ENCODE measurements at places on chromosomes 6 and 20.

DNA sequence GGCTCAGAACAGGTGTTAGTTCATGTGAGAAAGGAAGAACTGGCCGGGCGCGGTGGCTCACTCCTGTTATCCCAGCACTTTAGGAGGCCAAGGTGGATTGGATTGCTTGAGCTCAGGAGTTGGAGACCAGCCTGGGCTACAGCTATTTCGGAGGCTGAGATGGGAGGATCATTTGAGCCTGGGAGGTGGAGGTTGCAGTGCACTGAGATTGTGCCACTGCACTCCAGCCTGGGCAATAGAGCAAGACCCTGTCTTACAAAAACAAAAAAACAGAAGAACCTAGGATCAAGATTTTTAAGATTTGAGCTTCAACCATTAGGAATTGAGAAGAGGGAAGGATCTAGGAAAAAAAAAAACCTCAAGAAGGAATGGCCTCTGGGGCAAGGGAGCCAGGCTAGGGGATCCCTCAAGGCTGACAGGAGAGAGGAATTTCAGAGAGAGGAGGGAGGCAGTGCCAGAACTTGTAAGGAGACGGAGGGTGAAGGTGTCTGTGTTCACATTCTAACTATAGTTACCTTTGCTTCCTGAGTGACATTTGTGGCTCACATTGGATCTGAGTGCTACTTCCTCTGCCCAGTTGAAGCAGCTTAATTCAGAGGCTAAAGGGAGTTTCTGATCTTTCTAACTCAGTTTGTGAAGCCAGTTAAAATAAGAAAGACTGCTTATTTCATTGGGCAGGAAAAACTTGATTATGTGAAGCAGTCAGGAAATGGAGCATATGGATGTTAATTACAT lies 26.1 kb downstream of the CHMP4B start:
- DNase-seq, result no peak

DNA sequence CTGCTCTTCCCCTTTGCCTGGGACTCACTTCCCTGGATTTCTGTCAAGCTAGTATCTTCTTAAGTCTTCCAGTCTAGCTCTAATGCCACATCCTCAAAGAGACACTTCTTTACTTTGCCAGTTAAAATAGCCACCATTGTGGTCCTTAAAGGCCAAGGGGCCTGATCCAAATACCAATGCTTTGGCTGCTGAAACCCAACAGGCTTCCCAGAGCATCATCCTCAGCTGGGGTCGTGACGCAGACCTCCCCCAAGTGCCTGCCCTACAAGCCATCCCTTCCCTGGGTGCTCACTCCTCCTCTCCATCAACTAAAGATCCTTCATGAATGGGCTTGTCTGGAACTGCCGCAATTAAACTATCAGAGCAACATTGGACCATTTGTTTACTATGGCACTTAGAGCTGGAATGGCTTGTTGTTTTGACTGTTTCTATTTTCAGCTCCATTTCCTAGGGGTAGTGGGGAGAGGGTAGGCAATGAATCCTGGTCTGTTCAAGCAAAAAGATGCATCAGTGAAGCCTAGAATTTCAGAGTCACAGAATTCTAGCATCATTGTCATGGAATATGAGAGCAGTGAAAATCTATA lies 79.6 kb upstream of the SIRPA start:
- DNase-seq, result no peak

GRCh38 chr6:30147096-30147495 lies 11.2 kb downstream of the TRIM40 start:
- DNase-seq, result no peak

GRCh38 chr6:91098006-91098405 lies 511.1 kb upstream of the MAP3K7 start:
- peak; percentile 14 for DNase-seq

- no peak for DNase-seq
Observed at GRCh38 chr6:132021552-132022375, 70.6 kb upstream of the CCN2 start.

DNA sequence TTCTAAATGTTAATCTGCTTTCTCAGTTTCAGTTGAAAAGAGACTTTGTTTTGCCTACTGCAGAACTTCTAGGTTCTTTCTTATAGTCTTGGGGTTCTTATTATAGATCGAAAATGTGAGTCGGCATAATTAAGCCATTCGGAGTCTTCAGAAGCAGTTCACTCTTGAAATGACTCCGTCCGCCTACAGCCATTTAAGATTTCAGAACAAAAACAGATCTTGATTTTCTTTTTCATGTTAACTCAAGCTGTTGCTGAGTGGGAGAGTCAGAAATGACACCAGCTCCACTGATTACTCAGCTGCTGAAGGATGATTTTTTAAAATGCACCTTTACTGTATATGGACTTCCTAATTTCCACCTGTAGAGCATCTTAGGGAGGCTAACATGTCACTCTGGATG lies 15.9 kb downstream of the PRDM1 start:
- no peak for DNase-seq

- DNase-seq, result no peak
Observed at GRCh38 chr6:1908784-1909183, 299.1 kb downstream of the FOXC1 start.

GRCh38 chr6:160358225-160359119 lies 10.3 kb downstream of the SLC22A3 start:
- DNase-seq, result no peak

- DNase-seq, result no peak
Observed at GRCh38 chr20:49336786-49337185, 58.9 kb upstream of the ZNFX1 start.

- no peak for DNase-seq
Observed at GRCh38 chr6:35413911-35414310, 38.2 kb upstream of the FANCE start.

- DNase-seq, result no peak
Observed at GRCh38 chr20:22243067-22243466, 341.3 kb downstream of the FOXA2 start.

GRCh38 chr6:56741472-56741871 lies 98.8 kb upstream of the DST start:
- no peak for DNase-seq

DNA sequence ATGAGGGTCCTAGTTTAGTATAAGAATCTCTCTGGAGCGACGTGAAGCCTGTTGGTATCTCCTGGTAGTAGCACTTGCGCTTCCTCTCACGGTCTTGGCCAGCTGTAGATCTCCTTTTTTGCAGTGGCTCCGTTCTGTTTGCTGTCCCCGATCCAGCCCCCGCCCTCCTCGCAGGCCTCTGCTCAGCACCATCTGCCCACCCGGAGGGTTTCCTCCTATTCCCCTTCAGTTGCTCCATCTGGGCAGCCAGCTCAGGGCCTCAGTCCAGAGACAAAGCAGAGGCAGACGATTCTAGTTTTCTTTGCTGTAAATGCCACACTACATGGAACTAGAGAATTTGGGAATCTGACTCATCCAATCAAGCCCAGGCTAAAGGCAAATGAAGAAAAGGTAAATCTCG lies 126.6 kb downstream of the TIAM2 start:
- DNase-seq, result no peak

- no peak for DNase-seq
Observed at GRCh38 chr6:91328241-91328640, 741.4 kb upstream of the MAP3K7 start.

GRCh38 chr6:138580801-138581200 lies 81.5 kb upstream of the NHSL1 start:
- no peak for DNase-seq

DNA sequence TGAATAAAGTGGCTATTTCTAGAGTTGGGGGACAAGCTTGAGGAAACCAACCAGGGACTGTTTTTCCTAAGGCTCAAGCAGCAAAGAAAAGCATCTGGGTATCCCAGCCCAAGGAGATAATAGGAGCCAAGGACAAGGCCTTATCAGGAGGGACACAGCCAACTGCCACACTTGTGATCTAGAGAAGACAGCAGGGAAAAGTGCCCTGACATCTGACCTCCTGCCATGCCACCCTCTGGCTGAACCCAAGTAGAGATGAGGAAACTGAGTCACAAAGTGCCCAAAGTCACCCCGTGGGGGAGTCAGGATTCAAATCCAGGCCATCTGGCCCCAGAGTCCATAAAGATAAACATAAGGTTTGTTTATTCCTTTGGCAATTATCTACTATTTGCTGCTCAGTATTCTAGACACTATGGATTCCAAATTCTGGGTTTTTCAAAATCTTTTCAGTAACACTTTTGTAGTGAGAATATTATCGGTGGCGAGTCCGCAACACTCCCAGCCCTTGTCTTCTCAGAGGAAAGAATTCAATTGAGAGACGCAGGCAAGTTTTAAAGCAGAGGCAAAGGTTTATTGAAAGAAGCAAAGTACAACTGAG lies 3.5 kb upstream of the LBP start:
- no peak for DNase-seq

DNA sequence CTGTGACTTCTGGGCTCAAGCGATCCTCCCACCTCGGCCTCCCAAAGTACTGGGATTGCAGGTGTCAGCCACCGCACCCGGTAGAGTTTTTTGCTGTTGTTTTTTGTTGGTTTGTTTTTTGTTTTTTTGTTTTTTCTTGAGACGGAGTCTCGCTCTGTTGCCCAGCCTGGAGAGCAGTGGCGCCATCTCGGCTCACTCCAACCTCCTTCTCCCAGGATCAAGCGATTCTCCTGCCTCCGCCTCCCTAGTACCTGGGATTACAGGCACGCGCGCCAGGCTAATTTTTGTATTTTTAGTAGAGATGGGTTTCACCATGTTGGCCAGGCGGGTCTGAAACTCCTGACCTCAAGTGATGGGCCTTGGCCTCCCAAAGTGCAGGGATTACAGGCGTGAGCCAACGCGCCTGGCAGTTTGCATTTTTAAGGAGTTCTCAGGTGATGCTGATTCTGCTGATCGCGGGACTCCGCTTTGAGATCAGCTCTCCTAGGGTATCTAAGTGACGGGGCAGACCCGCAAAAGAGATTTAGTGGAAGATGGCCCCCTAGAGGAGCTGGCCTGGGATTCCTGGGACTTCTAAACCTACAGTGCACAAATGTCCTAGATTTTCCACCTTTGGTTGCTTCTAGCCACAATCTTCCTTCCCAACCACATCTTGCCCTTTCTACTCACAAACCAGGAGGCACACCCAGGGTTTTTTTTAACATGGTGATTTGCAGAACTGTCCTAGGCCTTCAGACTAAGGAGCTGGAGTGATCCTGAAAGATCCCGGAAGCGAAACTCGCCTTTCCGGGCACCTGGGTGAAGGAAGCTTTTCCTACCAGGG lies 45.2 kb downstream of the DPPA5 start:
- no peak for DNase-seq

- DNase-seq, result no peak
Observed at GRCh38 chr6:3871515-3871914, 22.3 kb downstream of the FAM50B start.

GRCh38 chr6:159682810-159683209 lies 10.2 kb downstream of the SOD2 start:
- DNase-seq, result no peak

- DNase-seq, result no peak
Observed at GRCh38 chr20:64050261-64051032, 1.0 kb upstream of the SOX18 start.

DNA sequence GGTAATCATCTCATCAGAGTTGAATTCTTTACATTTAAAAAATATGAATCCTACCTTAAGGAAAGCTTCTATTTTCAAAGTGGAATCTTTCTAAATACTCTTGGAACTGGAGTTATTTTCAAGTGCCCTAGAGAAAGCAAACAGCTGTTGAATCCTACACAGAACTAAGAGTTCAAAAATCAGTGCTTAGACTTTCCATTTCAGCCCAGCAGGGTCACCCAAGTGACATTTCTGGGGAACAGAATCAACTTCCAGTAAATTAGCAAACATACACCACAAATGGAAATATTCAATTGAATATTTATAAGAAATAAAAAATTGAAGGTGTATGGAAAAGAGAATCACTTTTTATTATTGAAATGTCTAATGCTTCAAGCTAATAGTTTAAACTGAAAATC lies 427.7 kb upstream of the NOX3 start:
- peak; percentile 24 for DNase-seq

- DNase-seq, result no peak
Observed at GRCh38 chr6:131015630-131016263, 47.3 kb downstream of the EPB41L2 start.

GRCh38 chr6:111927321-111927720 lies 54.1 kb upstream of the FYN start:
- DNase-seq, result no peak

- DNase-seq, result no peak
Observed at GRCh38 chr20:16098890-16099639, 474.2 kb downstream of the KIF16B start.

DNA sequence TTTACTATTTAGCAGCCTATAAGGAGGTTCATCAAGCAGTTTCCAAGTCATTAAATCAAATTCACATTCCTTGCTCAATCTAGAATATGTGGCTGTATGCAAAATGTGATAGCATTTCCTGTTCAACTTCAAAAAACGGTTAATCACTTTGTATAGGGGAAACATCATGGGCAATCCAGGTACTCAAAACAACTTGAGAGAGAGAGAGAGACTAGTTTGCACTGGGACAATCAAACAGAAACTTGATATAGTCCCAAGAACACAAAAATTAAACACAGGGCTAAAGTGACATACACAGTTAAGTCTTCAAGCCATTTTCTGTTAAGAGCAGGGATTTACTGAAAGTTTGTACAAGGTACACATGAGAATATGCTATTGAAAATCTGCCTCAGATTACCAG lies 7.4 kb downstream of the CPNE1 start:
- no peak for DNase-seq

- no peak for DNase-seq
Observed at GRCh38 chr6:70180183-70180900, 122.5 kb downstream of the COL9A1 start.

DNA sequence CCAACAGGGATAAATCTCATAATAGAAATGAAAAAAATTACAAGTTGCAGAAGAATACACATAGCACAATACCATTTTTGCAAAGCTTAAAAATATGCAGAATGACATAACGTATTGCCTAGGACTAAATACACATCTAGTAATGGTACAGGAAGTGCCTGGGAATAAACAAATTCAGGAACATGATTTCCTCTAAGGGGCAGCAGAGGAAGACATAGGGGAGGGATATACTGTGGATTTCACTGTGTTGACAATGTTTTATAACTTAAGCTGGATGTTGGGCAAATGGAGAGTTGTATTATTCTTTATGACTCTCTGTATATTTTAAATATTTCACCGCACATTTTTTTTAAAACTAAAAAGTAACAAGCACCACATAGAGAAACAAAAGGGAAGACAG lies 5.6 kb upstream of the GLO1 start:
- DNase-seq, result peak; percentile 10

DNA sequence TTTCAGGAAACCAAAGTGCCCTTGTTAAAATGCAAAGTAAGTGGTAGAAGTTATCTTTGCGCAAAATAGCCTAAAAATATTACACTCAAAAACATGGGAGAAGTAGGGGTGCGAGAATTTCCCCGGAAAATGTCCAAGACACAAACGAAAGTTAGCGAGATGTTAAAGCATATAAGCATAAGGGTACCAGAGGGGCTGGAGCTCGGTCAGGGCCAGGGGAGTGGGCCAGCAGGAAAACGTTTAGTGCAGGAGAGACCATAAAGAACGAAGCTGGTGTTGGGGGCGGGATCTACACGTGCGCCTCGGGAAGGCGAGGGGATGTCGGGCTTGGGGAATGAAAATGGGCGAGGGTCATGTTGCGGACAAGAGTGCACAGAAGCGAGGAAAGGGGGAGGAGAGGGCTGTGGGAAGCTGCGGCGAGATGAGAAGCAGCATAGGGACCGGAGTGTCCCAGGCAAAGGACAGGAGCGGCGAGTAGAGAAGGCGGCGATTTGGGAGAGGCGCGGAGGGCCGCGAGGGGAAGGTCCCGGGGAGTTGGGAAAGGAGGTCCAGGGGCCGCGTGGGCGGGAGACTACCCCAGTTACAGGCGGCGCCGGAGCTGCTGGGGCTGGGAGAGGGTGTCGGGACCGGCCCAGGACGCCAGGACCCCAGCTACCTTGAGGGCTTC lies 600 bp downstream of the XPO5 start:
- DNase-seq, result peak; percentile 45

GRCh38 chr6:63527658-63528514 lies 44.4 kb upstream of the LOC128125822 start:
- DNase-seq, result no peak

GRCh38 chr6:75113446-75113845 lies 92.4 kb downstream of the COL12A1 start:
- DNase-seq, result no peak

All from renal pelvis (tissue), 12 donors.